ENCODE measurements at places on chromosomes 6 and 20.

- DNase-seq: no peak
Measured at GRCh38 chr6:64589961-64590360, 954.4 kb downstream of the PHF3 start.

DNA sequence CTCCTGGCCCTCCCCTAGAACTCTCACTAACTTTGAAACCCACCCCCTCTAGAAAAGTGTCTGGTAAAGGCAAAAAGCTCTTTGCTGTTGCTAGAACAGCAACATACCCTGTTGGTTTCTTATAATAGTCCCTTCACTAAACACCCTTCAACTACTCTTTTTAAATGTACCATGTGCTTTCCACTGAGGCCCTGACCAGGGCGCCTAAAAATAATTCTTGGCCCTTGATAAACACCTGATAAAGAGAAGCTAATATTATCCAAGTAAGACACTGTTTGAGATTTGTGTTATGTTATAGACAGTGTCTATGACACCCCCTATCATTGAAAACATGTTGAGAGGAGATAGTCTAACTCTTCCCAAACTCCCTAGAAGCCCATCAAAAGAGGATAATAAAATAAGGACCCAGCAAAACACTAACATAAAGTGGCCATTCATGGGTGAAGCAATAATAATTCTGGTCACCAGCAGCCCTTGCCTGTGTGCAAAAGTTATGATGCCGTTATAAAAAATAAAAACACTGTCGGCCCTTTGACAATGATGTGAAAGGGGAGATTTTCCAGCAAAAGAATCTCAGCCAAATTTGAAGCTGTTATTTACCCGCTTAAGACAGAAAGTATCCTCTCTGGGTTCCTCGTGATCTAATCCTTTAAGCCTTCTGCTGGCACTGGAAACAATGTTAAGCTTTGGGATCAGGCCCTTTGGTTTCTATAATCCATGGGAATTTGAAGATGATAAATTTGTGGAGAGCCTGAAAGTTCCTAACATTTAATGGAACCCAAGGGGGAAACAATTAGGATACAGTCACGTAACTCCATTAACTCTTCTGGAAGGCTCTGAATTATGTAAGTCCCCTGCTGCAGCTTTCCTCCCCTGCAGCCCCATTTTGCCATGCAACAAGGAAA is 122.6 kb upstream of the PLCB4 start:
- no peak for DNase-seq

DNA sequence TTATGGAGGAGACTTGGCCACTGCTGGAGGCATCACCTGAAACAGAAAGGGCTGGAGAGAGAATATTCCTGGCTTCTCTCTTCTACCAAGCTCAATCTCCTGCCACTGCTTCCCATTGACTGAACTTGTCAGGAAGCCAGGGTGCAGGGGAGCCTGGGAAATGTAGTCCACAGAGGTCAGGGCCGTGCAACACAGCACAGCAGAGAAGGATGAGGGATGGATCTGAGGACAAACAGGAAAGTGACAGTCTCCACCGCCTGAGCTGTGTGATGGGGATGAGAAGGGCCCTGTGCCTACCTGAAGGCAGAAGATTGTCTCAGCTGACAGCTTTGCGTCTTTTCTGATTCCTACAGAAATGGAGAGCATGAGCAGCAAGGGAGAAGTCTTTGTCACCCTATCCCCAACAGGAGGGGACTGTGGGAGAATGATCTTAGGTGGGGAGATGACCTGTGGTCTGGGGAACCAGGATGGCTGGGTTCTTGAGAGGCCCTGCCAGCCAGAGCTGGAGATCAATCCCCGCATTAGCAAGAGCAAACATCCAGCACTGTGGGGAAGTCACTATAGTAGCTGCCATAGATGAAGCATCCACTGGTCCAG is 114.2 kb downstream of the SNX5 start:
- no peak for DNase-seq

GRCh38 chr6:21845439-21846140 is 252.0 kb downstream of the SOX4 start:
- DNase-seq: no peak

- no peak for DNase-seq
Measured at GRCh38 chr20:1401451-1401907, 8.6 kb upstream of the FKBP1A start.

DNA sequence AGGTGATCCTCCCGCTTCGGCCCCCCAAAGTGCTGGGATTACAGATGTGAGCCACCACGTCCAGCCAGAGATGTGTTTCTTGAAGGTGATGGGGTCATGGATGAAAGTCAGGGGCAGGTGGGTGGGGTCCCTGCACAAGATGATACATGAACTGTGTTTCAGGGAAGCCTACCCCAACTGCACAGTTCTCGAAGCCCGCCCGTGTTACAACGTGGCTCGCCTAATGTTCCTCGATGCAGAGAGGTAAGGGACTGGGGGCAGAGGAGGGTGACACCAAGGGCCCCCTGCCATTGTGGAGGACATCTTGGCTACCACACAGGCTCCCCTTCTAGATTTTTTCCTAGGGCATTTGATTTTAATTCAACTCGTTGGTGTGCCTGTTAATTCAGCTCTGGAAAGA is 11.9 kb upstream of the CAPN11 start:
- DNase-seq: no peak

DNA sequence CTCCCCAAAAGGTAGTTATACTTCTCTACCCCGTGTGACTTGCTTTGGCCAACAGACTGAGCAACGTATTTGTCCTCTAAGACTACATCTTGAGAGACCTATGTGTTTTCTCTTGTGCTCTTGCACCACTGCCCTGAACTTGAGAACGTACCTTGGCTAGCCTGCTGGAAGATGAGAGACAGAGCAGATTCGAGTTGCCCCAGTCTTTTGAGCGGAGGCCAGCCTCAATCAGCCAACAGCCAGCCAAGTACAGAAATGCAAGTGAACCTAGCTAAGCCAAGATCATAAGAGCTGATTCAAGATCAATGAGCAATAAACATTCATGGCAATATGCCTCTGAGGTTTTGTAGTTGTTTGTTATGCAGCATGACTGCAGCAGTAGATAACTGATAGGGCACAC is 98.4 kb downstream of the PAK5 start:
- no peak for DNase-seq

GRCh38 chr6:121612927-121613326 is 177.5 kb downstream of the GJA1 start:
- DNase-seq: no peak

- no peak for DNase-seq
Measured at GRCh38 chr6:141403827-141404226, 728.9 kb upstream of the GJE1 start.

DNA sequence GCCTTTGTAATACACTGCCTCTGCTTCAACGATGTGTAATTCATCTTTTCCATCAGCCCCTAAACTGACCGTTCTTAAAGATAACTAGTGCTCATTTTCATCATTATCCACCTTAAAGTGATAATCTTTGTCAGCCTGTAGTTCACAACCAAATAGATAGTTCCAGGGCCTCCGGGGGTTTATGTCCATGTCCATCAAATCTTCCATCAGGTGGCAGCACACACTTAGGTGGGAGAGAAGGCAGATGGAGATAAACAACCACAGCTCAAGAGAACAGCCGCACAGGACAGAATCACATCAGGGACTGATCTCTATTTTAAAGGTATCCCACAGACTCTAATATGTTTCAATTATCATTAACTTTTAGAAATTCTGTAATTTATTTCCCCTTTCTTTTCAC is 90.9 kb downstream of the LMBRD1 start:
- no peak for DNase-seq

DNA sequence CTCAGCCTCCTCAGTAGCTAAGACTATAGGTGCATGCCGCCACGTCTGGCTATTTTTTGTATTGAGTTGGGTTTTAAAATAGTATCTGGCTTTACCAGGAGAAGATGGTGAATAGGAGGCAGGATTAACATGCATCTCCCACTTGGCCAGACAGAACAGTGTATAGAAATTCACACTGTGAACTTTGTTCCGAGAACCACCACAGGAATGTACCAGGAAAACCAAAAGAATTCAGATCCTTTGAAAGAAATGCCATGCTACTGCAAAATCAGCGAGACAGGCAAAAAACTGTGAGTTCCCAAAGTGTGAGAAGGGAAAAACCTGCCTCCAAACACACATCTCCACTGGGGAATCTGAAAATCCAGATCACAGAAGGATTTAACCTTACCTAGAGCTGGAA is 327.6 kb downstream of the NKAIN2 start:
- DNase-seq: no peak

- DNase-seq: peak; percentile 20
Measured at GRCh38 chr6:138588805-138589434, 89.6 kb upstream of the NHSL1 start.

GRCh38 chr6:41570259-41570615 is 24.1 kb downstream of the FOXP4 start:
- DNase-seq: no peak
